ENCODE measurements at places on chromosomes 1 and 21. TPM values are rescaled to one million over a fixed set of nuclear protein-coding genes. Genes with fewer than 3 reads are reported as not detected.

DNA sequence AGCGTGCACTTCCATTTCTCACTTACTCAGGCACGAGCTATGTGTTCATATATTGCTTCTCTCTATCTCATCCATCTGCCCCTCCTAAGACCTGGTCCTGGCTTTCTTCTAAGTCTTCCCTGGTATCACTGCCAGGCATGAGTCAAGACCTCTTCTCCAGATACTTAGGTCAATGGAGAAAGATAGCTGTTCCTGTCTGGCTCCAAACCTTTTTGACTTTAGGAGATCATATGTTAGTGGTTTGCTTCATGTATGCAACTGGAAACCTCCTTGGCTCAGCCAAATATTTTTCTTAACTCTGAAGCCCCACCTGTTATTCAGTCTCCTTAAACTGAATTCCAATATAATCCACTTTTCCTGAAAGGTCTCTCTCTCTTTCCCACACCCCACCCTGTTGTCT is 211.6 kb upstream of the PTBP2 start:
- DNase-seq: no peak

GRCh38 chr1:206662396-206663092 is 22.2 kb upstream of the MAPKAPK2 start:
- no peak for DNase-seq

DNA sequence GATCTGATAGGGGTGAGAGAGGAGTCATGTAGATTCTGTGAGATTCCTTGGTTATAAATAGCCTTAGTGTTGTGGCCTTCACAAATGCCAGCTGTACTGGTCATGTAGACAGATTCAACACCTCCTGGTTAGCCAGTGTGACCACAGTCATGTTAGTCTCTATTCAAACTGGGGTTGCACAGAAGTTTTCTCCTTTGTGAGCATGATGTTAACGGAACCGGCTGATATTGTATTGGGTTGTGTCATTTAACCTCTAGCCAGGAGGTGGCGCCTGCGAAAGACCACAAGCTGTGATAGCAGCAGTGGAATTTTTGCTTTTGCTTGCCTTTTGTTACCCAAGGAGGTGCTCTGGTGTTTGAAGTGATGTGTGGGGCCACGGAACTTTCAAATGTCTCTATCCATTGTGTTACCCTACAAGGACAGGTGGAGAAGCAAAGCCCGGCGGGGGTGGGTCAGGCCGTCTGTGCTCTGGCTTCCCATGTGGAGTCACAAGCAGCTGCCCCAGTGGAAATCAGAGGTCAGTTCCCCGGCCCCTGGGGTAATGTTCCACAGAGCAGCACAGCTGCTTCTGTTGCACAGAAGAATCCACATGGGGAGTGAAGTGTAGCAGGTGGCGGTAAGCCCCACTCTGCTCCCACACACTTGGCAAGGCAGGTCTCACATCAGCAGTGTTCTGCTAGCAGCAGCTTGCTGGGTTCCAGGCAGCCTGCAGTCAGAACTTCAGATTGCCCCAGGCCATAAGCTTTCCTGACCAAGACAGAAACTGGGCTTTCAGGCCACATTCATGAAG is 112.6 kb downstream of the ADAMTS1 start:
- DNase-seq: no peak

The CD1E gene
- 1.0 TPM for polyA plus RNA-seq

DNA sequence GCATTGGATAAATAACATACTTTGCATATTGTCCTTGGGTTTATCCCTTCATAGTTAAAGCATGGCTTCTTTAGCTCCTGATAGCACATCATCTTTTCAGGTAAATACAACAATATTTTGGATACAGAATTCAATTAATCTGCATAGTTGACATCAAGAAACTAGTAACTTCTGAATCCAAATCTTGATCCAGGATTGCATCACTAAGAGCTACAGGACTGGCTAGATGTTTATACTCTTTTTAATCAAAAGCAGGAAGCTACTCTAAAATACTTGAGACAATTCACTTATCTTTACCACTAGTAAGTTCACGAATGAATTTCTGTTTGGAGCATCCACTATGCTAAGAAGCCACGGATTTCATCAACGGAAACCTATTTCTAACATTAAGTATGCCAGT is 54.2 kb upstream of the SLC44A3 start:
- no peak for DNase-seq

The HES4 gene
- 38.5 TPM for polyA plus RNA-seq

The LINGO4 gene
- polyA plus RNA-seq: 0.19 TPM

DNA sequence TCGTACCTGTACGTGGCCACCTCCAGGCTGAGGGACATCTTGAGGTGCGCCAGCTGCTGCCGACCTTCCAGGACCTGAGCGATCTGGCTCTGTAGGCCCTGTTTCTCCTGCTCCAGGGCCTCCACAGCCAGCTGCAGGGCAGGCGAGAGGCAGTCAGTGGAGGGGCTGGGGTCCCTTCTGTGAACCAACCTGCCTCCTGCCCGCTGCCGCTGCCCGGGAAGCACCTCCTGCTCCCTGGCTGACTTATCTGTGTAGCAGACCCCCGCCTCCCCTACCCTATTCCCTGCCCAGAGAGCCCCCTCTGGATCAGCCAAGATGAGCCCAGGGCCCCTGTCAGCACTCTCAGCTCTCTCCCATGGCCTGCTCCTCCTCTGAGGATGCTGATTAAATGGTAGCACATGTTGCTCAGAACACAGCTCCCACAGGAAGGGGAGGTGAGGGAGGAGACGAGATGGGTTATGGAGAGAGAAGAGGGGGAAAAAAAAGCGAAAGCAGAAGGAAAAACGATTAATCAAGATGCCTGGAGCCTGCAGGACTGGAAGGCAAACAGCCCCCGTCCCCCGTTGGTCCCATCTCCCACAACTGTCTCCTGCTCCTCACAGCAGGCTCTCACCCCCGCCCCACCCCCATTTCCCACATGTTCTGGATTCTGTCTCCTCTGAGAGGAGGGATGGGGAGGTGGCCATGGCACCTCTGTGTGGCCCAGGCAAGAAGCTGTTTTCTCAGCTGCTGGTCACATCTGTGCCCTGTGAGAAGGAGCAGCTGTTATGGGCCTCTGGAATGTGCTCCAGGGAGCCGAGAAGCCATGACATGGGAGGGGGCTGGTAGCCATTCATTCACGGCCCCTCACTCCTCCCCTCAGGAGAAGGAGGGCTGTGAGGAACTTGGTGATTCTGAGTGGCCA is 1.7 kb downstream of the NES start:
- no peak for DNase-seq

- no peak for DNase-seq
Measured at GRCh38 chr1:182248721-182249120, 142.9 kb downstream of the GLUL start.

The TMEM201 gene
- polyA plus RNA-seq: 8.6 TPM

- DNase-seq: no peak
Measured at GRCh38 chr1:2082064-2082463, 31.9 kb downstream of the PRKCZ start.

The HORMAD1 gene
- not detected for polyA plus RNA-seq

GRCh38 chr1:199084293-199084692 is 445.5 kb downstream of the PTPRC start:
- no peak for DNase-seq

The NPPA gene
- polyA plus RNA-seq: 1.0 TPM

GRCh38 chr1:234584420-234584805 is 25.6 kb downstream of the IRF2BP2 start:
- no peak for DNase-seq

GRCh38 chr1:32352831-32353383 is 9.4 kb downstream of the FAM229A start:
- DNase-seq: no peak

GRCh38 chr21:20591284-20591683 is 406.9 kb upstream of the NCAM2 start:
- no peak for DNase-seq

DNA sequence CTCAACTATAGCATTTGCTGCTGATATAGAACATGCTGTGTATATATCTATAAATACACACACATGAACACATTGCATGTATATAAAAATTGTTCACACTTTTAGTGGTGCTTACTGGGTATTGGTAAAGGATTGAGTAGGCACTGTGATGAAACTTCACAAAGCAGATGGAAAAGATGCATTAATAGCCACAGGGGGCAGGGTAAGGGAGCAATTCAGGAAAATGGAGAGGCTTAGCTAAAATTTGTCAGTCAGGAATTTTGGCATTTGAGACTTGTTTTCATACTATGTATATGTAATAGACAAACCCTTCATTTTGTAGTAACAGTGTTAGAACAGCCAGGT is 633 bp upstream of the PPFIA4 start:
- DNase-seq: no peak

DNA sequence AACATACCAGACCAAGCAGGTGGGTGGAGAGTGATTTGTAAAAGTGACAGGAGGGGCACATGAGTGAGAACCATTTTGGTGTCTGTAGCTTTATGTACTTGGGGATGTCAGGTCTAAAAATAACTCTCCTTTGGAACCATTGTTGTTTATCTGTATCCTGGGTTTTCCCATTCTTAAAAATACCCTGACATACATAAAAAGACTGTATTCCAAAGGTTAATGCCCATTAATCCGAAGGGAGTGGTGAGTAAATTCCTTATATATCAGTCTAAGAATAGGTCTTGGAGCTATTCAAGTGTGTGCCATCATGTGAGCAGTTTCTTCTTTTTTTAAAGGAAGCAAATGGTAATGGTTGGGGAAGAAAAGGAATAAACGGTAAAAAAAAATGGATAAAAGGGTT is 117.5 kb downstream of the TGFB2 start:
- no peak for DNase-seq
